Endothelial cell of umbilical vein (primary cell): ENCODE measurements at places on chromosomes 1 and 21. TPM values are rescaled to one million over a fixed set of nuclear protein-coding genes. Genes with fewer than 3 reads are reported as not detected.

TMEM269 gene
- not detected in 2 replicates for total RNA-seq

AVPR1B gene
- not detected in 2 replicates for total RNA-seq

B4GALT3 gene
- total RNA-seq: 39.5 and 39.8 TPM in 2 replicates

CNN3 gene
- 317 and 392 TPM in 2 replicates for total RNA-seq

LMOD1 gene
- 0.12 and 0.33 TPM in 2 replicates for total RNA-seq

AADACL4 gene
- total RNA-seq: not detected in 2 replicates

ETV3 gene
- total RNA-seq: 22.3 and 25.2 TPM in 2 replicates

BATF3 gene
- 0.25 and 1.9 TPM in 2 replicates for total RNA-seq

TINAGL1 gene
- 298 and 312 TPM in 2 replicates for total RNA-seq

TNFRSF4 gene
- total RNA-seq: 0.62 and 1.5 TPM in 2 replicates

CD53 gene
- not detected in 2 replicates for total RNA-seq

MYOG gene
- not detected in 2 replicates for total RNA-seq

SPRR2B gene
- not detected in 2 replicates for total RNA-seq

LCE2A gene
- not detected in 2 replicates for total RNA-seq

F11R gene
- total RNA-seq: 86.3 and 97.0 TPM in 2 replicates

FCRL4 gene
- total RNA-seq: not detected in 2 replicates

SPRR2A gene
- total RNA-seq: not detected in 2 replicates

TSSK3 gene
- 0.42 and 1.1 TPM in 2 replicates for total RNA-seq

TRIM58 gene
- total RNA-seq: not detected in 2 replicates

KIRREL1 gene
- 53.6 and 57.6 TPM in 2 replicates for total RNA-seq

CTSK gene
- 6.7 and 45.6 TPM in 2 replicates for total RNA-seq

SPATA1 gene
- 1.7 and 2.6 TPM in 2 replicates for total RNA-seq

RGS7 gene
- 0.44 and 1.2 TPM in 2 replicates for total RNA-seq

CFHR2 gene
- total RNA-seq: not detected in 2 replicates

LCE1C gene
- total RNA-seq: not detected in 2 replicates

TRNAU1AP gene
- 46.2 and 49.0 TPM in 2 replicates for total RNA-seq

OLFML2B gene
- total RNA-seq: 0.51 and 0.62 TPM in 2 replicates

FCRLB gene
- 0.62 and 0.90 TPM in 2 replicates for total RNA-seq

RGSL1 gene
- not detected in 2 replicates for total RNA-seq

EEIG2 gene
- total RNA-seq: 7.2 and 8.7 TPM in 2 replicates

GRIK3 gene
- total RNA-seq: not detected in 2 replicates

DENND2D gene
- total RNA-seq: 0.42 and 1.00 TPM in 2 replicates

NPHS2 gene
- total RNA-seq: not detected in 2 replicates

TGFBR3 gene
- total RNA-seq: 10.5 and 13.4 TPM in 2 replicates

OR2AK2 gene
- not detected in 2 replicates for total RNA-seq

ZNF695 gene
- 4.8 and 5.5 TPM in 2 replicates for total RNA-seq

SPRR1B gene
- not detected in 2 replicates for total RNA-seq
